ENCODE measurements at places on chromosomes 1 and 21. TPM values are rescaled to one million over a fixed set of nuclear protein-coding genes. Genes with fewer than 3 reads are reported as not detected.

DNA sequence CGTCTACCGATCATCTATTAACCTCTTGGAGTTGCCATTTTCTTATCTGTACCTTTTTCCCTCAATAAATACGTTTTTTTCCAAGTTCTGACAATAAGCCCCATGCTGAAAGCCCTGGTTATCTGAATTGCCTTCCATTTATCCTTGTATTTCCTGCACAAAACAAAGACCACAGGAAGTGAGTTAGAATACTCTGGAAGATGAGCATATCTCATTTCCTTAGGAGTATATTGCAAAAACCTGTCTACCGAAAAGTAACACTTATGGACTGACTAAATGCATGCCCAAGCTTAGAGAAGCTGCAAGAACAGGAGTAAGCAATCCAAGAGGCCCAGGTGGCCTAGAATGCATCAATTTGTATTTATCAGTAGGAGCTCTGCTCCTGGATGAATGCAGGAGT lies 39.9 kb downstream of the DIRAS3 start:
- no peak for DNase-seq
- no peaks in the 10 kb centered on the region for H3K4me1 ChIP-seq
- H3K27ac ChIP-seq = no peak overlapping the region
- no peaks in the 10 kb centered on the region for H3K36me3 ChIP-seq

- no peaks in the 10 kb centered on the region for H3K27me3 ChIP-seq
- no peak within 1 kb of the TSS for H3K27ac ChIP-seq
- no peak within 1 kb of the TSS for H3K4me3 ChIP-seq
- H3K4me1 ChIP-seq = peaks cover 3% of the 10 kb centered on the region
These were observed at the start of gene MASP2 for GRCh38 chr1:11046625-11047365. MASP2 (minus strand) TSS chr1:11047239; CDS start chr1:11047207, 32 bp downstream.

DNA sequence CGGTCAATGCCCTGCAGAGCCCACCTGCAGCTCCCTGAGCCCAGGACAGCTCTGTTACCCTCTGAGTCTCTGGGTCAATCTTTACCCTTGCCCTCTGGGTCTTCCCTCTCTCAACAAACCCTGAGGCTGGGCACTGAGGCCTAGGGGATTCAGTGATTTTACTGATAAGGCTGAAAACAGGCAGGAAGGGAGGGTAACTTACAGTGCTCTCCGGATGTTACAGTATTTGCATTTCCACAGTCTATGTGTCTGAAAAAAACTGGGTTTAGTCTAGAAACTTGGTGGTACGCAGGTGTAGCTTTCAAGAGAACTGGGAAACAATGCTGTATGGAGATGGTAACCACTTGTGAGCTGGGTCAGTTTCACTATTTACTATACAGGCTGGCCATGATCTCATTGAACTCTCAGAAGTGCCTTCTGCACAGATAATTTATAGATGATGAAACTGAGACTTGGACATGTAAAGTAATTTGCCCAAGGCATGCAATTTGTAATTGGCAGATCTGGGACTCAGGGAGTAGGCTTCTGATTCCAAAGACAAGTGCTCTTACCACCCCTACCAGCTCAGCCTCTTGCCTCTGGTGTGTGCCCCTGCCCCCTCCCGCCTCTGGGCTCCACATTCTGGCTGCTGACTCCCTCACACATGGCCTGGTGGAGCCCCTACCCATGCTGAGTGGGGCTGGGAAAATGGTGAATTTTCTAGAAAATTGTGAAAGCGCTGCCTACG lies 48.8 kb downstream of the TENT5C start:
- H3K4me1 ChIP-seq = peaks cover 16% of the 10 kb centered on the region
- peaks cover 18% of the 10 kb centered on the region for H3K27me3 ChIP-seq
- no peaks in the 10 kb centered on the region for H3K36me3 ChIP-seq
- no peak overlapping the region for H3K27ac ChIP-seq
- H3K4me3 ChIP-seq = no peak overlapping the region

DNA sequence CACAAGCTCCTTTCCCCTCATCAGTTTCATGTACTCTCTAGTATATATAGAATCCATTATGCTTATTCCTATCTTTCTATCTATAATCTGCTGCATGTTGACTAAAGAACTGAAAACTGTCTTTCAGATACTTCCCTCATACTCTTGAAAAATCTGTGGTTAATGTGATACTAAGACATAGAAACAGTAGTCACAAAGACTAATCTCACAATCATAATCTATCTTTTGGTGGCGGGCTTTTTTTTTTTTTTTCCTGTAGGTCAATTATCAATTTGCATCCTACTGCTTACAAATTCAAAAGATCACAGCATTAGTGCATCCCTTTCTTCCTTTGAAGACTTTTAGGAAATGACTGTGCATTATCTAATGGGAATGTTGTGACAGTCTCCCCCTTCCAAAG lies 4.7 kb downstream of the UBR4 start:
- H3K27ac ChIP-seq = peak overlapping the region; percentile 61
- no peak overlapping the region for H3K4me3 ChIP-seq
- DNase-seq = no peak
- no peaks in the 10 kb centered on the region for H3K36me3 ChIP-seq
- H3K4me1 ChIP-seq = peaks cover 25% of the 10 kb centered on the region

DNA sequence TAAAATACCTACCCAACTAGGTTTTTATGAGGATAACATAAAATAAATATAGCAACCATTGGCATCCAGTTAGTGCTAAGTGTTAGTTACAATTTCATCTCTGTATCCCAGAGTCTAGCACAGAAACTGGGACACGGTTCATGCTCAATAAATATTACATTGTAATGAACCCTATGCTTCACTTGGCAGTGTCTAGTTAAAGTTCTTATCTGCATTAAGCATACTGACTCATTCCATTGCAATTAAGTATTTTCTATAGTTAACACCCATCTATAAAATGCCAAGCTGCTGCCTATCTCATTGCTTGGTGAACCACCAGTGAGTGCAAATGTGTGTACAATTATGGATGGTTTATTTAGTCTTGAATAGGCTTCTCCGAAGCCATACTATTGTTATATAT lies 15.2 kb downstream of the CHML start:
- peaks cover 2% of the 10 kb centered on the region for H3K4me1 ChIP-seq
- DNase-seq = no peak
- H3K36me3 ChIP-seq = peaks cover 5% of the 10 kb centered on the region
- no peak overlapping the region for H3K4me3 ChIP-seq

GRCh38 chr21:28018741-28019669 lies 973.7 kb downstream of the LTN1 start:
- no peak for DNase-seq
- peaks cover 3% of the 10 kb centered on the region for H3K27me3 ChIP-seq
- peaks cover 2% of the 10 kb centered on the region for H3K4me1 ChIP-seq
- H3K36me3 ChIP-seq = no peaks in the 10 kb centered on the region

DNA sequence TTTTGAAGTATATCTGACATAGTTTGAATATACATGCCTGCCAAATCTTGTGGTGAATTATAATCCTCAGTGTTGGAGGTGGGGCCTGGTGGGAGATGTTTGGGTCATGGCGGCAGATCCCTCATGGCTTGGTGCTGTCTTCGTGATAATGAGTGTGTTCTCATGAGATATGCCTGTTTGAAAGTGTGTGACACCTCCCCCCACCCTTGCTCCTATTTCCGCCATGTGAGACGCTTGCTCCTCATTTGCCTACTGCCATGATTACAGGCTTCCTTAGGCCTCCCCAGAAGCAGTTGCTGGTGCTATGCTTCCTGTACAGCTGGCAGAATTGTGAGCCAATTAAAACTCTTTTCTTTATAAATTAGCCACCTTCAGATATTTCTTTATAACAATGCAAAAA lies 436.6 kb upstream of the BEND5 start:
- no peaks in the 10 kb centered on the region for H3K36me3 ChIP-seq
- H3K27me3 ChIP-seq = no peaks in the 10 kb centered on the region
- H3K27ac ChIP-seq = no peak overlapping the region
- DNase-seq = no peak

DNA sequence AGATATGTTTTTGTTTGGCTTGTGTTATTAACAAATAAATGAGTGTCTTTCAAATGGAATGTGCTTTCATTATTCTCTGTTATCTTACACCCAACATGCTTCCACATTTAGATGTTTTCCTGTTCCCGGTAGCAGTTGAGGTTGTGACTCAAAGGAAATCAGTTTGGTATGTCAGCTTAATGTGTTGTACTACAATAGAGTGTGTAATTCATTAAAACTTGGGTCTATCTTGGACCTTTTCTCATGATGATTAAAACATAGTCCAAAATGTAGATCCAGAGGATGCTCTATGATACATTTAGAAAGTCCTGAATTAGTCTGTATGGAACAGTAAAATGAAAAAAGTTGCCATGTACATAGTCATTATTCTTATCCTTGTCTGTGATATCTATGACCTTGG lies 26.7 kb downstream of the RTCA start:
- peaks cover 9% of the 10 kb centered on the region for H3K36me3 ChIP-seq
- no peak overlapping the region for H3K27ac ChIP-seq
- H3K4me3 ChIP-seq = no peak overlapping the region
- H3K4me1 ChIP-seq = no peaks in the 10 kb centered on the region
- no peaks in the 10 kb centered on the region for H3K27me3 ChIP-seq

GRCh38 chr1:67118646-67119045 lies 16.1 kb downstream of the C1orf141 start:
- H3K27ac ChIP-seq = no peak overlapping the region
- no peaks in the 10 kb centered on the region for H3K4me1 ChIP-seq
- no peak overlapping the region for H3K4me3 ChIP-seq

DNA sequence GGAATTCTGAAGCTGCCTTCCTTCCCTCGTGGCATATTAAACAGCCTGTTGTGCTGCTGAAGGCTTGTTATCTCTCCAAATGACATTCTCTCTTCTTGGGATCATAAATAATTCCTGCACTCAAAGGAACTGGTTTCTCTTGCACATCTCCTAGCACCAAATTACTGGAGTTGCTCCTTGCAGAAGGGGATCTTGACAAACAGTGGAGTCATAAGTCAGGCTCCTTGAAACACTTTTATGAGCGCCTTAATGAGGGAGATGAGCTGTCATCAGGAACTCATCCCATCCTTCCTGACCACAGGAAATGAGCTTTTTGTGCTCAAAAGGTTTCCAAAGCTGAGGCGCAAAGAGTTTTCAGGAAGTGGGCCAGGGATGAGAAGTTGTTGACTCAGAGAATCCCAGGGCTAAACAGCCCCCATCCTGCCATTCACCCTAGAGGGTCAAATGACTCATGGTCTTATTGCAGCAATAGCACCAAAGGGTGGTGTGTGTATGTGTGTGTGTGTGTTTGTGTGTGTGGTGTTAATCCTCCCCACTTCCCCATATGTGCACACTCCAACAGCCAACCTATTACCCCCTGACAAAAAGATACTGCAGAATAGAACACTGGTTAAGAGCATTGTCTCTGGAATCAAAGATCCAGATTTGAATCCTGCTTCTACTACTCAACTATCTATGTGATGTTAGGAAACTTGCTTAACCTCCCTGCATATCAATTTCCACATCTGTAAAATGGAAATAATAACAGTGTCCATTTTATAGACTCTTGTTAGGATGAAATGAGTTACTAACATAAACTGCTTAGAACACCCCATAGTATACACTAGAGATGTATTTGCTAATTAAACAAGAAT lies 2.8 kb upstream of the PHC2 start:
- H3K27me3 ChIP-seq = no peaks in the 10 kb centered on the region
- no peak for DNase-seq
- H3K4me3 ChIP-seq = no peak overlapping the region
- no peaks in the 10 kb centered on the region for H3K36me3 ChIP-seq
- peaks cover 16% of the 10 kb centered on the region for H3K4me1 ChIP-seq

- H3K4me1 ChIP-seq = no peaks in the 10 kb centered on the region
- DNase-seq = no peak
- no peaks in the 10 kb centered on the region for H3K27me3 ChIP-seq
These were observed 208.8 kb upstream of the ADGRL4 start for GRCh38 chr1:79215311-79215710.

DNA sequence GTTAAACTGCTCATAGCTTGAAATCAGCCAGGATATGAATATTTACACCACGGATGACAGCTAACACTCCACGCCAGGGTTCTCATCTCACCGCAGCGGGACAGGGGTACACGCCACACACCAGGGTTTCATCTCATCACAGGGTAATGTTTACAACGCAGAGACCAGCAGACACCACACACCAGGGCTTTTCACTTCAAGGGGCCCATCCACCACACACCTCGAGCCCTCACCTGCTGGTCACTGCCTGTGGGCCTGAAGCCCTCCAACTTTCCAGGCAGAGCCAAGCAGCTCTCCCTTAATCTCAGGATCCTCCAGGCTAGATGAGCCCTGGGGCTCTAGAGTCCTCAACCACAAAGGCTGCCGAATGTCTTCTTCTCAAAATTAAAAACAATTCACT lies 1.3 kb upstream of the KRTAP10-12 start:
- H3K4me3 ChIP-seq = no peak overlapping the region
- H3K36me3 ChIP-seq = peaks cover 2% of the 10 kb centered on the region
- H3K27me3 ChIP-seq = peaks cover 53% of the 10 kb centered on the region
- no peak for DNase-seq

GRCh38 chr1:81032973-81033425 lies 767.7 kb upstream of the ADGRL2 start:
- H3K4me3 ChIP-seq = no peak overlapping the region
- peaks cover 2% of the 10 kb centered on the region for H3K36me3 ChIP-seq
- peaks cover 3% of the 10 kb centered on the region for H3K4me1 ChIP-seq
- no peaks in the 10 kb centered on the region for H3K27me3 ChIP-seq

DNA sequence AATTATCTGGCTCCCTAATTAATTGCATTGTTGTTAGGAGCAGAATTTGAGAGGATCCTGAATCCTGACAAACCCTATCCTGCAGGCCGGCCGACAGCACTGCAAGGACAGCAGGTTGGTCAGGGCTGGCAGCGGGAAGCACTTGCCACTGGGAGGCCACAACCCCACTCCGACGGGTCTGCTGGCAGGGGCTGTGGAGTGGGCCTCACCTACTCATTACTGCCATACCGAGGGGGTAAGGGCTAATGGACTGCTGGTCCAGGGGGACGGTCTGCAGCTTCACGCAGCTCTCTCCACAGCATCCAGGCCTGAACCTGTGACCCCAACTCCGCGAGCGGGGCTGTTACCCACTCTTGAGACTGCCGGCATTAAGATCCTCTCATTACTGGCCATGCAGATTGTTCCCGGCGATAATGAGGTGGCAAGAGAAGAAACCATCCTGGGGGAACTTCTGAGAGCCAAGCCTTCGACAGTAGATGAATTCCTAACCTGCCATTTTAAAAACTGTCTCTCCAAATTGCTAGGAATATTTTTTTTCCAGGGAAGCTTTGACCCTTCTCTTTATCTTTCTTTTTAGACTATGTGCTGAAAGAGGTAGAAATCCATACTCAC lies 501.3 kb downstream of the OMA1 start:
- H3K4me1 ChIP-seq = no peaks in the 10 kb centered on the region
- DNase-seq = no peak
- H3K27me3 ChIP-seq = peaks cover 13% of the 10 kb centered on the region
- H3K4me3 ChIP-seq = no peak overlapping the region
- H3K27ac ChIP-seq = no peak overlapping the region

DNA sequence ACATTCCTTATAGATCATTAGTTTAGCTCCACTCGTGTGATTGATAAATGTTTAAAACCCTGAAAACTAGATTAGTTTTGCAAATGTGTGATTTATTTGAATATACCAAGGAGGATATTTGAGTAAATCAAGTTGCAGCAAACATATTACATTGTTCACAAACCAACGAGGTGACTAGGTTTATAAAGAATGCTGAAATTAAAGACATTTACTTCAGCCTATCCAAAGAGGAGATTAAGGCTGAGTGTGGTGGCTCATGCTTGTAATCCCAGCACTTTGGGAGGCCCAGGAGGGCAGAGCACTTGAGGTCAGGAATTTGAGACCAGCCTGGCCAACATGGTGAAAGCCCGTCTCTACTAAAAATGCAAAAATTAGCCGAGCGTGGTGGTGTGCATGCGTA lies 34.1 kb downstream of the VTCN1 start:
- no peaks in the 10 kb centered on the region for H3K27me3 ChIP-seq
- DNase-seq = no peak
- peak overlapping the region; percentile 81 for H3K27ac ChIP-seq
- H3K4me1 ChIP-seq = peaks cover 44% of the 10 kb centered on the region

The SIKE1 gene
- 52.0 TPM for total RNA-seq

The OR6N1 gene
- not detected for total RNA-seq

The SMIM1 gene
- total RNA-seq = 12.0 TPM

The ALX3 gene
- total RNA-seq = 2.8 TPM

The ZNF695 gene
- 15.1 TPM for total RNA-seq

The DNM3 gene
- total RNA-seq = 1.1 TPM

All from progenitor cell of endocrine pancreas (in vitro differentiated cells).